Activated CD4-positive, alpha-beta T cell treated with anti-CD3 and anti-CD28 coated beads, Interleukin-2, Interleukin-6, amounts not matched to agents 100 ng/mL and 50 ng/mL, durations not matched to agents 16 hours and 8 hours (primary cell): ENCODE measurements at places on chromosomes 16 and 17.

DNA sequence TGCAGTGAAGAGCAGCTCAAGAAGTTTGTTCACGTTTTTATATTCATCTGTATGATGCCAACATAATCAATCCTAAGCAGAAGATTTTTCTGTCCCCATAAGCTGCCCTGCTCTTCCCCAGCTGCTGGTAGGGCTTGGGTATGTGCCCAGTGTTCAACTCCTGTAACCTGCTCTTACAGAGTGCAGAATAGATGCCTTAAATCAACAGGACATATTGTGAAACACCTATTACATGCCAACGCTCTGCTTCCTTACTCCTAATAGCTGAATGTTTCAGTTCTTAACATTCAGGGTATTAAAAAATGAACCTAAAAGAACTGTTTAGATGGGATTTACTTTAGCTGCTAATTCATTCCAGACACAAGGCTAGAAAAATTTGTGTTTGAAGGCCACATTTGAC, 190.9 kb downstream of the HS3ST3A1 start:
- no peak for DNase-seq

DNA sequence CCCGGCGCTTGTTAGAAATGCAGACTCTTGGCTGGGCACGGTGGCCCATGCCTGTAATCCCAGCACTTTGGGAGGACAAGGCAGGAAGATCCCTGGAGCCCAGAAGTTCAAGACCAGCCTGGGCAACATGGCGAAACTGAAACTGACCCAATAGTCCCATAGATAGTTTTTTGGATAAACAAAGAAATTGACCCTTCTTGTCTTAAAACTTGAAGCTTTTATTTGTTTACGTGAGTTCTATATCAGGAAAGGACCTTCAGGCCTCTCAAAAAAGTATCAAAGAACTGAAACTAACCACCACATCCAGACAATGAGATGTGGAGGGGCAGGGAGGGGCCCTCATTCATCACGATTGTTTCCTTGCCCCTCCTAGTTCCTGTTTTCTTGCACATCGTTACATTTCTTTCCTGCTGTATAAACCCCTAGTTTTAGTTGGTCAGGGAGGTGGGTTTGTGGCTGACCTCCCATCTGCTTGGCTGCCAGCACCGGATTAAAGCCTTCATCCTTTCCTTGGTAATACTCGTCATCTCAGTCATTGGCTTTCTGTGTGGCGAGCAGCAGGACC, 29.9 kb upstream of the PRM1 start:
- peak; percentile 67 for DNase-seq

DNA sequence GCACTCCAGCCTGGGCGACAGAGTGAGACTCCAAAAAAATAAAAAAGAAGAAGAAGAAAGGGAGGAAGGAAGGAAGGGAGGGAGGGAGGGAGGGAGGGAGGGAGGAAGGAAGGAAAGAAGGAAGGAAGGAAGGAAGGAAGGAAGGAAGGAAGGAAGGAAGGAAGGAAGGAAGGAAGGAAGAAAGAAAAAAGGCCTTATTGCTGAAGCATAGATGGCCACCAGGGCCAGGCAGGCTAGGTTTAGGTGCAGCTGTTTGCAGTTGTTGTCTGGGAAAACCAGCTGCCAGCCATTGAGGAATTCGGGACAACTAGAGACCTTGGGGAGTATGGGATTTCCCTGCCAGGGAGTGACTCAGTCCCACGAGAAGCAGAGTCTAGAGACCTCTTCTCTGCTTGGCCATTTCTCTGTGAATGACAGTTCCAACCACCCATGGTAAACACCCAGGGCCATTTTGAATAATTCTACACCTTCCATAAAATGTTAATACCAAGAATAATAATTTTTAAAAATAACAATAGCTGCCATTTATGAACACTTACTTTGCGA, 31.0 kb downstream of the SCNN1B start:
- no peak for DNase-seq

DNA sequence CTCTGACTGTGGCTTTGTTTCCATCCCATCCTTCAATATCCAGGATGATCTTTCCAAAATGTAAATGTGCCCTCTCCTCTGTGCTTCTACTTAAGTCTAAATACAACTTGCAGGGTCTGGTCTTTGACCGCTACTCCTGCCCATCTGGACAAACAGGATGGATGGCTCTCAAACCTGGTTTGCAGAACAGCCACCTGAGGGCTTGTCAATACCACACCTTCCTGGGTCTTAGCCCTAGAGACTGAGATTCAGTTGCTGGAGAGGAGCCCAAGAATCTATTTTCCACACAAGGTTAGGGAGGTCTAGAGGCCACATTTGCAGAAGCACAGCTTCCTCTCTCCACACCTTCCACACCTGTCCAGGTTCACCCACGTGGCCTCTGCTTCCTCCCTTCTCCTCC, 1.9 kb upstream of the GRB7 start:
- no peak for DNase-seq

- no peak for DNase-seq
Observed at GRCh38 chr16:17988839-17989238, 347.7 kb downstream of the NPIPA8 start.
